ENCODE measurements at places on chromosomes 12 and 14.

- no peak for DNase-seq
These were observed 50.2 kb downstream of the C14orf132 start for GRCh38 chr14:96089401-96089800.

- DNase-seq = no peak
These were observed 144.9 kb downstream of the SRGAP1 start for GRCh38 chr12:63989301-63989845.

DNA sequence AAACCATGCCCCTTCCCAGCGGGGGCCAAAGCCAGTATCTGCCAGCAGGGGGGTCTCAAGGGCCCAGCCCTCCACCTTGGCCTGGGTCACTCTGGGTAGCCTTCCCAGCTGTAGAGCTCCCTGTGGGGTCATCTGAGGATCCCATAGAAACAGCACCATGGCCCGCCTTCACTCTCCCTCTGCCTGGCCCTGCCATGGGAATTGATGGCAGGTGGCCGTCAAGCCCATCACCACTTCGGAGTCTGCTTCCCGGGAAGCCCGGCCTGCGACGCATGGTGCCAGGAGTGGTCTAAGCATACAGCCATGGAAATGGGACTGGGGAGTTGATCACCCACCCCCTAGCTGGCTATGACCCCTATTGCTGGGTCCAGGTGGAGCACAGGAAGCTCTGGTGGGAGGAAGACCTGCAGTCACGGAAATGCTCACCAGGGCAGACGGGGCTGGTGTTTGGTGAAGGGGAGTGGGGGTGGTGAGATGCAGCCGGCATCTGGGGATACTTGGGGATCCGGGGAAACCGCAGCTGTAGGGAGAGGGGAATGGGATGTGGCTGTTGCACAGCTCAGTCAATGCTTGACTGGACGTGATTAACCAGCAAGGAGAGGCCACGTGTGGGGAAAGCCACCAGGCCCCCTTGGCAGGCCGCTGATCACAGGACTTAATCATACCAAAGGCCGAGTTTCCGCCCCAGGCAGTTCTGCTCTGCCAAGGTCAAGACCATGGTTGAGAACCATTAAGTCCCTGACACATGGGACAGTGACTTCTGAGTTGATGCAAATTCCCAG is 52.2 kb upstream of the DIO3 start:
- no peak for DNase-seq

GRCh38 chr12:121494093-121494787 is 86.6 kb downstream of the KDM2B start:
- peak; percentile 10 for DNase-seq

- DNase-seq = no peak
These were observed 3.9 kb downstream of the ANO4 start for GRCh38 chr12:100798286-100799160.

DNA sequence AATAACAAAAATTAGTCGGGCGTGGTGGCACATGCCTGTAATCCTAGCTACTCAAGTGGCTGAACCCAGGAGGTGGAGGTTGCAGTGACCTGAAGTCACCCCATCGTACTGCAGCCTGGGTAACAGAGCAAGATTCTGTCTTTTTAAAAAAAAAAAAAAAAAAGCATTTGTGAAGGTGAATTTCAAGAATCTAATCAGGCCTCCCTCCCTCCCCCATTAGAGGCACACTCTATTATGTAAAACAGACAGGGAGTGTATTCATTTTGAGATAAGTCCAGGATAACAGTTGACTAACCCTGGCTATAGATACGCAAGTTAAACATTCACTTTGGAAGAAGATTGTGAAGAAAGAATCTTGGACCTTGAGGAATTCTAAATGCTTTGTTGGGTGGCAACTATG is 2.9 kb downstream of the RESF1 start:
- DNase-seq = no peak

DNA sequence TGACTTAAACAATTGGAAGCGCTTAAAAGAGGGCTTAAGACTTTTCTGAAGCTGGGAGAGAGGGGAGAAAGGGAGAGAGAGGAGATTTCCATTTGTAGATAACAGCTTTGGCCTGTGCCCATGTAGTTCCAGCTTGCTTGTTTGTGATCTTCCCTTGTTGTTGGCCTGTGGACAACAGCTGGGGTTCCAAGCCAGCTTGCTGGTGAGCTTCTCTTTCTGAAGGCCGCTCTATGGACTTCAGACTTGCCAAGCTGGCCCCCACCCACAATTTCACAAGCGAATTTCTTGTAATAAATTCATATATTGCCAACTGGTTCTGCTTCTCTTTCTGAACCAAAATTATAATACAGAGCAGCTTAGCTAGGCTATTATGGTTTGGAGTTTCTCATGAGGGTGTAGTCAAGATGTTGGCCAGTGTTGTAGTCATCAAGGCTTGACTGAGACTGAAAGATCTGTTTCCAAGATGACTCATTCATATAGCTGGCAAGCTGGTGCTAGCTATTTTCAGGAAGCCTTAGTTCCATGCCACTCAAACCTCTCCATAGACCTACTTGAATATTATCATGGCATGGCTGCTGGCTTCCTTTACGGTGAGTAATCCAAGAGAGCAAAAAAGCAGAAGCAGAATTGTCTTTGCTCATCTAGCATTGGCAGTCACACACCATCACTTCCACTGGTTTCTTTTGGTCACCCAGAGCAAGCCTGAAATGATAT is 89.4 kb downstream of the ATP23 start:
- DNase-seq = no peak

DNA sequence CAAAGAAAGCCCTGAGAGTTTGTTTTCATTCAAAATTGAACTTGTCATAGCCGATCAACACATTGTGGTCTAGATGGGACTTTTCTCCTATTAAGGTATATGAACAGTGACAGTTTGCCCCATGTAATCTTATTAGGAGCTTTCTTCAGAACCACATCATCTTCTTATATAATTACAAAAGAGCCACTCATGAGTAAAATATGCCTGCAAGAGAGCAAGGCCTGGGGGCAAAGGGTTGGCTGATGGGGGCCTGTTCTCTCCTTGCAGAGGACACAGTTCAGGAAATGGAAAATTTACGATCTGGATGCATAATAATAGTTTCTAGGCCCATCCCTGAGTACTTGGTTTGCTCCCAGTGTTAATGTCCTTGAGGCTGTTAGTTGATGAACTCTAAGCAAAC is 87.8 kb downstream of the FLRT2 start:
- no peak for DNase-seq

DNA sequence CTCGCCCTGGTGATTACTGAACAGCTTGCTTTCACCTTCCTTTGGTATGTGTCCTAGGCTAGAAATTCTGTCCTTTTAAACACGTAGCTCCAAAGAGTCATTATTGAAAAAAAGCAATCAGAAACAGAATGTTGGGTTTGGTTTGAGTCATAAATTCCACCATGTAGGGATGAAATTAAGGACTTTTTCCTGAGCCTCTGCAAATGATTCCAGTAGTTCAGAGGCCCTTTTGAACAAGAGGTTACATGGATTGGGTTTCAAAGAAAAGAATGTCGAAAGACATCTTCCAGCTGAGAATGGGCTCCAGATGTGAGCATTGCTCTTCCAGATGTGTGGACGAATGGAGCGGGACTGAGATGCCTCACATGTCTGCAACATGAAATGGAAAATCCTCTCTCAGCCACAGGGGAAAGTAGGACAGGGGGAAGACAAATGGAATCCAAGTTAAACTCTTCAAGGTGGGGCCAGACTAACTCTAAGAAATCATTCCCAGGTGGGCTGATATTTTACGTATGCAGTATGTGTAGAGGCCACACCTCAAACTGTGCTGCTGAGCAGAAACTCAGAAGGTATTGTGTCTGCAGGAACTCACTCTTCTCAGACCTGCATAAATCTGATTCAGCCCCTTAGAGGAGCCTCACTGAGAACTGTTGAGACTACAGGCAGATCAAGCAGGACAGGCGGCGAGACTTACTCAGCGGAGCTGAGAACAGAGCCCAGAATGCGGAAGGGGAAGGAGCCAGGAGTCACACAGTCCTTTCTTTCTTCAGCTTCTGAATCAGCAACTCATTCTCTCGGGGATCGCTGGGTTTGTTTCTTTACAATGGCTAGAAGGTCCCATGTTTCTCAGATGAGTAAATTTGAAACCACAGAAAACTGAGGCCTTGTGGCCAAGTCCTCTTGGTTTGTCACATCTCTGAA is 23.3 kb upstream of the EMP1 start:
- peak; percentile 94 for DNase-seq

GRCh38 chr12:32828552-32828951 is 68.0 kb downstream of the PKP2 start:
- DNase-seq = no peak

GRCh38 chr12:109308534-109309380 is at the start of gene FOXN4:
Gene FOXN4 (minus strand): TSS chr12:109309284. CDS start chr12:109308321, 963 bp downstream.
- no peak for DNase-seq

DNA sequence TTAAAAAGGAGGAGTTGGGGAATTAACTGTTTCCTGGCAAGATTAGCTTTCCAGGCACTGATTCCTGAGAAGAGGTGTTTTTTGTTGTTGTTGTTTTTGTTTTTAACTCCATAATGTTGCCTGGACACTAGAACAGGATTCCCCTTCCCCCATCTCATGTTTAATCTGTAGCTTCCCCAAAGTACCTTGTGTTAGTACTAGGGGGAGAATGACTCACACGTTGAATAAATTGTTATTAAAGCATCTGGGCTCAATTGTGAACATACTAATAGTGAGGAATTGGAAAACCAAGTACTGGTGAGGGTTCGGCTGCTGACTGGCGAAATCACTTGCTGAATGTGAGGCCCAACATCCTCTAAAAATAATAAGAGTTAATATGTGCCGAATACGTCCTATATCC is 1.3 kb upstream of the GNG2 start:
- peak; percentile 55 for DNase-seq

DNA sequence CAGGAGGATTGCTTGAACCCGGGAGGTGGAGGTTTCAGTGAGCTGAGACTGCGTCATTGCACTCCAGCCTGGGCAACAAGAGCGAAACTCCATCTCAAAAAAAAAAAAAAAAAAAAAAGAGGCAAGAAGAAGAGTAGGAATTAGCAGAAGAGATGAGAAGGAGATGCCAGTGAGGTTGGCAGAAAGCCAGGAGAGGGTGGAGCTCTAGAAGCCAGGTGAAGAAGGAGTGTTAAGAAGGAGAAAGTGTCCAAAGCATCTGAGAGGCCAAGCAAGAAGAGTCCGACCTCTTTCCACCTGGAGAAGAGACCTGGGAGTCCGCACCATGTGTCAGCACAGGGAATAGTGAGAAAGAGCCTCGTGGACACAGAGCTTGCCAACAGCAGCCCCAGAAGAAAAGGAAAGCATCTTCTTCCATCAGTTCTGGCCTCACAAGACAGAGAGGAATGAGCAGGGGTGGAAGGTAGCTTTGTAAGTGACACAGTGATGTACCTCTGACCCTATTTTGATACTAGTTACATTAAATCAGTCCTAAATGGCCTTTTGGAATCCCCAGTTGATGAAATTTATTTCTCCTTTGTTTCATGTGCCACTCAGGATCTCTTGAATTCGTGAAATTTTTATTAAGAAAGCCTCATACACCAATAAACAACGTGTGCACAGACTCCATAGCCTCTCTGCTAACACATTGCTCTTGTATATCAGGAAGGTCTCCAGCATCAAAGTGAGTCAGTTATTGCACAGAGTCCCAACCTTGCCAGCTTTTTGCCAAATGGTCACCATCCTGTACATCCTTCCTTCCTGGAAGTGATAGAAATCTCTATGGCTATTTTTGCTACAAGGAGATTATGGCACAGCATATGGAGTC is 70.6 kb downstream of the SAMD4A start:
- DNase-seq = no peak

- no peak for DNase-seq
These were observed 464.8 kb downstream of the BTG1 start for GRCh38 chr12:91680864-91681263.

DNA sequence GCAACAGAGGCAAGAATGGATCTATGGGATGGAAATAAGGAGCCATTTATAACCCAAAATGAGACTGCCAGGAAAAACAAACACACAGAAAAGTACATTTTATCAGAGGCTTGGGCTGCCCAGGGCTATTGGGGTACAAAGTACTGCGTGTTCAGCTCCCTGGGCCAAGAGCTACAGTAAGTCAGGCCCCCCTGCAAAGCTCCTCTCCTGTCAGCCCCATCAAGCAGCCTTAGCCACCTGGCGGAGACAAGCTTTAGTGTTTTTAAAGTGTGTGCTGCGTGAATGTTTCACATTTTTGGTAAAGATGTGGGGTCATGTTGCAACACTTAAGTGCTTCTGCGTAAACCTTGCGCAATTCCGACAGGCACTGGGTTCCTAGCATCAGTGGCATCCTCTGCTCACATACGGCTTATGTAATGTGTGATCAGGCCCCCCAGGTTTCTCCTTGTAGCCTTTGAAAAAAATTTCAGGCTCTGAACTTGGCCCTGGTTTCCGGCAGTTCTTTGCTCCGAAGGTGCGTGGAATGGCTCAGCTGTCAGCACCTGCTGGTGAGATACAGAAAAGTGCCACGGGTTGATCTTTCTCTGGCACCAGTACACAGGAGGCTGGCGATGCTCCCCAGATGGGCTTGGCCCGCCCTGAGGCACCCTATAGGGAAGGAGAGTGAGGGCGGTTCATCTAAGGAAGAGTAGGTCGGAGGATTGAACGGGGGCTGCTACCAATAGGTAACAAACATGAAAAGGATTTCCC is 198.7 kb upstream of the EEA1 start:
- peak; percentile 80 for DNase-seq

DNA sequence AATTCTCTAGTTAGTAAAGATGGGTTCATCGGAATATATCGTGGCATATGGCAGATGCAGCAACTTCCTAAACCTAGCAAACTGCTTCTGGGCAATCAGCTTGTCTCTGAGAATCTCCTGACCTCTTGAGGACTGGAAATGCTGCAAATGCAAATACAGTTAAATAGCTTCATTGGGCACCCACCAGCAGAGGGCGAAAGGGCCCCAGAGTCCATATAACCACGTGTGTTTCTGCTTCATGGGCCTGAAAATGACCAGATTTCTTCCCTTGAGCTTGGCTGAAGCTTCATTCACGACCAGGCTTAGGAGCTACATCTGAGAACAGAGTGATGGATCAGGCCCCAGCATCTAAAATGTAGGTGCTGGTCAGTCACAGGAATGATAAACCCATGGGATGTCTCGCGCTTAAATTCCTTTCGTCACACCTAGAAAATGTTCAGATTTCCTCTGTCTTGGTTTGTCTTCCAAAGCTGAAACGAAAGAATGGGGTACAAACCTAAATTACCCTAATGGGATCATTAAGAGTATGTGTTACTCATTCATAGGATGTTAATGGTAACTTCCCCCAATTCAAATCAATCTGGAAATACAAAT is 1482.5 kb upstream of the TMEM132C start:
- DNase-seq = no peak

DNA sequence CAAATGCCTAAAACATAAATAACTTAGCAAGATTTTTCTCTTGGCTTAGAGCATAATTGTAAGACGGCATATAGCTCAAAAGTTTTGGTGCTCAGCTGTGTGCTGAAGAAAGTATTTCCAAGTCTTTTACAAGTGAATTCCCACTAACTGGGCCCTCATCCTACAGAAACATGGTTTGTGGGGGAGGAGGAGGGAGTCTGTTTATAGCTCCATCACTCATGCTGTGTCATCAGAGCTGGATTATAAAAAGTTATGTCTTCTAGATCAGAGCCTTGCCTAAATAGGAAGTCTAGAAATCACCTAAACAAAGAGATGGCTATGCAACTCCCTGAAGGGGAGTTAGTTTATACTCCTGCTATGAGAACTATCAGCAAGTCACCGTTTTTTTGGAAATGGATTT is 65.9 kb upstream of the OTOGL start:
- DNase-seq = no peak
